ENCODE measurements at places on chromosomes 4 and X.

DNA sequence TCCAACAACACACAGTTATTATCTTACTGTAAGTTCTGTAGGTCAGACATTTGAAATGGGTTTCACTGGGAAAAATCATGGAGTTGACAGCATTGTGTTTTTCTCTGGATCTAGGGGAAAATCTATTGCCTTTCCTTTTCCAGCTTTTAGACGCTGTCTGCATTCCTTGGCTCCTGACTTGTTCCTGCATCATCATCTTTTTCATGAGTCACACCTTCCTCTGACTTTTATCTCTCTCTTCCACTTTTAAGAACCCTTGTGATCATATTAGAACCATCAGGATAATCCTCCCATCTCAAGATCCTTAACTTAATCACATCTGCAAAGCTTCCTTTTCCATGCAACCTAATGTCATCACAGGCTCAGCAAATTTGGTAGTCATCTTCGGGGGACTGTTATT, 1454.8 kb downstream of the RPA4 start:
- DNase-seq = no peak

- no peak for DNase-seq
These were observed 2144.6 kb upstream of the TENM3 start for GRCh38 chr4:180098586-180098985.

DNA sequence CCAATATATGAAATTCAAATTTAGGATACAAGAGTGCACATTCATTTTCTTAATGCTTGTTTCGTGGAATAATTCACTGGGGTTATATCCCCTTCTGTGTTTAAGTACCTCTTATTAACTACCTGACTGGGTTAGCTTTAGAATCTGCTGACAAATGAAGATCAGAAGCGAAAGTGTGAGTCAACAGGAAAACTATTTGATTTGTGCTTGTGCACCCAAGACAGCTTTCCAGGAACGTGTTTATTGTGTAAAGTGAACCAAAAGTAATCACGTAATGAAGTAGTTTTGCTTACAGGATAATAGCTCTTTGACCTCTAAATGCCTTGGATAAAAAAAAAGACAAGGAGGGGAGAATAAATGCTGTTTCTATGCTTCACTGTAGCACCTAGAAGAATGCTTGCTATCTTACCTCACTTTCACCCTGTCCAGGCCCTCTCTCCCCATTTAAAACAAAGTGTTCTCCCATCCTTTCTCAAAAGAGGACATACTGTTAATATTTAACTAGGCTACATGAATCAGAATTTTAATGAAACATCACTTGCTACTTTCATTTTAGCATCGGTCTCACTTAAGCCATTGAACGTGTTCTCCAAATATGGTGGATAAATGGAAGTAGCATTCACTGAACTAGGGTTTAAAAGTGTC, 141.9 kb downstream of the THOC2 start:
- DNase-seq = no peak

DNA sequence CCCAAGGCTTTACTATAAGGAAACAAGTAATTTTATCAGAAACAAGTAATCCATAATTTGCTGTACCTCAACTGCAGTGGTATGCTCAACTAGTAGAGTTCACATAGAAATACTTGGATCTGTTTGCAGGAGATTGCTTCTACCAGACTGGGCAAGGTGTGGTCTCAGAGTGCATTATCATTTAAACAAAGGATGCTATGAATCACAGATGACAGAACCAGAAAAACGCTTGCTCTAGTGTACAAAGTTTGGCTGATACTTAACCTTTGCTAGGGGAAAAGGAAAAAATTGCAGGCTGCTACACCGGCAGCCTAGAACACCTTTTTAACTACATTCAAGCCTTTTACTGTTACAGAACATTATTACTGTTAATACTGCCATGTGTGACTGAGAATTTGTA, 97.1 kb downstream of the ENOX2 start:
- DNase-seq = no peak

DNA sequence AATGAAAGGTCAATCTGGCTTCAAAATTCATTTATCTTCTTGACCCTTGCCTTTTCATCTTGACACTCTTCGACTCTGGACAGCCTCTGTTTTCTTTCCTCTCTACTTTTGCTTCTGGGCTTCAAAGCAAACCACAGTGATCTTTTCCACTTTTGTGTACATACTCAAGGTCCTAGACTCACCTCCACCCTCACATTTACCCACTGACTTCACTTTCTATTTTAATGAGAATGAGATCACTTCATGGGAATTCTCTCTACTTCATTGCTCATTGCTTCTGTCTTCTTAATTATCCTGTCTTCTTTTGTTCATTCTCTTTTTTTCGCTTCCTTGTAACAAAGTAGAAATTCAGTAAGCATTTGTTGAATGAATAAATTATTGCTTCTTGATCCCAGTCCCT, 330.1 kb upstream of the HAND2 start:
- DNase-seq = no peak

DNA sequence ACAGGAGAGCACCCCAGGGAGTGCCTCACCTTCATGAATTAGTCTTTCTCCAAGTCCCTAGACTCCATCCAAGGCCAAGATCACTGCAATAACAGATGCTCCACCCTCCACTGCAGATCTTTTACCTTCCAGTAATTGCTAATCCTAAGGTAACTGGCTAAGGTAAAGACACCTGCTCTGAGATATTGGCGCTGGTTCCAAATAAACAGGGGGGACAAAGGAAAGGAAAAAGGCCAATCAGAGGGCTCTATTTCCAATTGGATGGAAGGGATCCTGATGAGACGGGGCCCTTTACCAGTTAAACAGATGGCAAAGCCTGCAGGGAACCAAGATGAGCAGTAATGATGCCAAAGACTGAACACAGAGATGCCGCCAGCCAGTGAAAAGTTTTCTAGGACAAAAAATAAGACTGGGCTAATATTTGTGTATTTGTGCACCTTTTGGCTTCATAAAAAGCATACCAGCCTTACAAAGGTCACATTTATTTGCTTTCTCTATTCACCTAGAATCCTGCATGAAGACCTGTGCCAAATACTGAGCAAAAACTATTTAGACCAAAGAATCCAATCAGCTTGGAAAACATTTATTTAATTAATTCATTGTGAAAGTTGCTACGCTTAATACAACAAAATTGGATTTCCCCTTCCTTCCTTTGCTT, 148.5 kb downstream of the PPP3CA start:
- DNase-seq = no peak

DNA sequence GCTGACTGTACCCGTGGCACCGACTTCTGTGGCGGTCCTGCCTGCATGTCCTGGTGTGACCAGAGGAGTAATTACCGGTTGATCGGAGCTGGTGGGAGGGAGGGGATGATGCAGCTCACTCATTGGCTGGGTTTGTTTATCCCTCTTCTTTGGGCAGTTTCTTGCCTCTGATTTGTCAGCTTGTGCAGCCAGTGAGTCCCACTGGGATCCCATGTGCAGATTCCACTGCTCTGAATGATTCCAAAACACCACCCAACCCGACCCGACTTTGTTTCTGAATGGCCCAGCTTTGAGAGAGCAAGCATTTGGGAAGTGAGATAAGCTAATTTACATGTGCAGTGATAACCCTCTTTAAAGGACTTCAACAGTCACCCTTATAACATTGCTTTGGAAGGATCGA, 13.8 kb downstream of the FHDC1 start:
- no peak for DNase-seq

- no peak for DNase-seq
These were observed 82.3 kb upstream of the PPP2R3B start for GRCh38 chrX:468979-469378.

GRCh38 chr4:186946682-186947294, 223.1 kb upstream of the FAT1 start:
- DNase-seq = no peak

- DNase-seq = no peak
These were observed 371.4 kb downstream of the DTHD1 start for GRCh38 chr4:36652857-36653256.
